ENCODE measurements at places on chromosomes 13 and 19.

DNA sequence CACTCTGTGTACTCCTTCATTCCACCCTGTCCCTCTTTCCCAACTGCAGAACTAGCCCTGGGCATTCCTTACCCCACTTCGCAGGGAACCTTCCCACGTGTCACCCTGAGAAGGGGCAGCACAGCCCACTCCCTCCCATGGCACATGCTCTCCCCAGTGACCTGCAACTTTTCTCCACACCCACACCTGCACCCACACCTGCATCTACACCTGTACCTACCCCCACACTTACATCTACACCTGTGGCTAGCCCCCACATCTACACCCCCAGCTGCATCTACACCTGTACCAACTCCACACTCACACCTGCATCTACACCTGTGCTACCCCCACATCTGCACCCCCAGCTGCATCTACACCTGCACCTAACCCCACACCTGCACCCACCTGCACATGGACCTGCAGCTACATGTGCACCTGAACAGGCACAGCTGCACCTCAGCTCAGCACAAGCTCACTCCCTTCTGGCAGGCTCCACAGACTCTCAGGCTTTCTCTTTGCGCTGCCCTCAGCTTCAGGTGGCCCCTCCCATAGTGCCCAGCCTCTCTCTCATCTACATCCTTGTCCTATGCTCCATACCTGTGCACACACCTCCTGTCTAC lies 234.1 kb downstream of the TUBA3C start:
- DNase-seq, result no peak

DNA sequence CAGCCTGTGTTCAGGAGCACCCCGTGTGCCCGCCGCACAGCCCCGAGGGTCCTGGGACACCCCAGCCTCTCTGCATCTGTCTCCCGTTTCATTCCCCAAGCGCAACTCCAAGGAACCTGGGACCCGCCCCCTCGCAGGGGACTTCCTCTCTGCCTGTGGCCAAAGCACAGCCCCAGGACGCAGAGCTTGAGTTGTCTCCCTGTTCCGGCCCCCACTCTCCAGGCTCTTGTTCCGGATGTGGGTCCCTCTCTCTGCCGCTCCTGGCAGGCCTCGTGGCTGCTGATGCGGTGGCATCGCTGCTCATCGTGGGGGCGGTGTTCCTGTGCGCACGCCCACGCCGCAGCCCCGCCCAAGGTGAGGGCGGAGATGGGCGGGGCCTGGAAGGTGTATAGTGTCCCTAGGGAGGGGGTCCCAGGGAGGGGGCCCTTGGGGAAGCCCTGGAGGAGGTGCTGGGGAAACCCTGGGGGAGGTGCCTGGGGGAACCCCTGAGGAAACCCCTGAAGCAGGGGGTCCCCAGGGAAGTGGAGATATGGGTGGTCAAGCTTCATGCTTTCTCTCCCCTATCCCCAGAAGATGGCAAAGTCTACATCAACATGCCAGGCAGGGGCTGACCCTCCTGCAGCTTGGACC lies 1.3 kb downstream of the HCST start:
- DNase-seq, result peak; percentile 73

DNA sequence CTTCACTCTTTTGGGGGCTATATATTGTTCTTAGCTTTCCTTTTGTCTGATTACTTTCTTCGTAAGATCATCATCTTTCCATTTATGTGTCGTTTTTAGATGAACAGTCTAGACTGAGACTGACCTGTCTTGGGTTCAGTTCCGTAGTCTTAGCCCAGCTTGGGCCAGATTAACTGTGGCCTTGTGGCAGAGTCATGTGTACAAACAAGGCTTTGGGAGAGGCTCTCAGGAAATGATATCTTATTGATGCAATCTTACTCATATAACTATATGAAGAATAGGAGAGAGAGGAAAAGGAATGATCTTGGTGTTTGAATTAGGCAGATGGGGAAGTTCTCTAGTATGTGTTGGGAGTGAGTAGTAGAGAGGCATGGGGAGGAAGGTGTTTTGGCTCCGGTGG lies 6.8 kb upstream of the ERCC5 start:
- DNase-seq, result no peak

GRCh38 chr13:102214956-102215355 lies 186.9 kb downstream of the FGF14 start:
- DNase-seq, result no peak

- peak; percentile 16 for DNase-seq
Measured at GRCh38 chr13:102913914-102914313, 68.1 kb downstream of the ERCC5 start.

Measured in IMR-90 (cell line).